ENCODE measurements at places on chromosomes 2 and 18.

GRCh38 chr2:41967476-41968181, 80.2 kb upstream of the PKDCC start:
- no peak for DNase-seq

- no peak for DNase-seq
Measured at GRCh38 chr2:85847051-85847588, 41.7 kb downstream of the ST3GAL5 start.

DNA sequence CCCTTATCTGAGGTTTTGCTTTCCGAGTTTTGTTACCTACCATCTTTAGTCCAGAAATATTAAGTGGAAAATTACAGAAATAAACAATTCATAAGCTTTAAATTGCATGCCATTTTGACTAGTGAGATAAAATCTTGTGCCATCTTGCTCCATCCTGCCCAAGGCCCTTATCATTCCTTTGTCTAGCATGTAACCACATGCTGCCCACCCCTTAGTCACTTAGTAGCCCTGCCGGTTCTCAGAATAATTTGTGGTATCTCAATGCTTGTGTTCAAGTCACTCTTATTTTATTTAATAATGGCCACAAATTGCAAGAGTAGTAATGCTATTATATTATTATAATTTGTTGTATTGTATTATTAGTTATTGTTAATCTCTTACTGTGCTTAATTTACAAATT, 36.8 kb upstream of the VPS54 start:
- DNase-seq = no peak

DNA sequence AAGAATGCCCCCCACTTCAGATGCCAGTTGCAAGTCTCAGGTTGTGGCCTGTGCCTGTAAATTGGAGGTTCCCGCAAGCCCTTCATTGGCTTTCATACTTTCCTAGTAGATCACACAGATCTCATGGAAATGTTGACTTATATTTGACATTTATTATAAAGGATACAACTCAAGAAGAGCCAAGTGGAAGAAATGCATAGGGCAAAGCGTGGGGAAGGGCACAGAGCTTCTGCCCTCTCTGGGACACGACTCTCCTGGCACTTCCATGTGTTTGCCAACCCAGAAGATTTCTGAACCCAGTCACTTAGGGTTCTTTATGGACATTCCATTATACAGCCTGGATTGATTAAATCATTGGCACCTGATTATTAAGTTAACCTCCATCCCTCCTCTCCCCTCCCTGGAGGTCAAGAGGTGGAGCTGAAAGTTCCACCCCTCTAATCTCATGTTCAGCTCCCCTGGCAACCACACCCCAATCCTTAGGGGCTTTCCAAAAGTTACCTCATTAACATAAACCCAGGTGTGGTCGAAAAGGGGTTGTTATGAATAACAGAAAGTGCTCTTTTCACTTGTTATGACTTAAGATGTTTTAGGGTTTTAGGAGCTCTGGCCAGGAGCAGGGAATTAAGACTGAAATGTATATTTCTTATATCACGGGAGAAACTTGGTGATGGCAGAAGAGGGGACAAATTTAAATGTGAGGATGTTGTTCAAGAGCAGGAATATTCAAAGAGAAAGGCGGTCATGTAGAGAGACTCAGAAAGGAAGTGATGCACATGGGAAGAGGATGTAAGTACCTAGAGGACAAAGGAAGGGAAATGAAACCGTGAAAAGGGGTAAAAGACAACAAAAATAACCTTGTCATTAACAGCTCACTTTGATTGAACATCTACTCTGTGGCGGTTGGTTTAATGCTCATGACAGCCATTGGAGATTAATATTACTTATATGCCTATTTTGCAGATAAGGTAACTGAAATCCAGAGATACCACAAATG, 31.8 kb downstream of the SP100 start:
- no peak for DNase-seq

GRCh38 chr18:35481960-35482366, 15.8 kb downstream of the INO80C start:
- no peak for DNase-seq

GRCh38 chr2:45008296-45009129, 739 bp downstream of the SIX2 start:
- peak; percentile 48 for DNase-seq

DNA sequence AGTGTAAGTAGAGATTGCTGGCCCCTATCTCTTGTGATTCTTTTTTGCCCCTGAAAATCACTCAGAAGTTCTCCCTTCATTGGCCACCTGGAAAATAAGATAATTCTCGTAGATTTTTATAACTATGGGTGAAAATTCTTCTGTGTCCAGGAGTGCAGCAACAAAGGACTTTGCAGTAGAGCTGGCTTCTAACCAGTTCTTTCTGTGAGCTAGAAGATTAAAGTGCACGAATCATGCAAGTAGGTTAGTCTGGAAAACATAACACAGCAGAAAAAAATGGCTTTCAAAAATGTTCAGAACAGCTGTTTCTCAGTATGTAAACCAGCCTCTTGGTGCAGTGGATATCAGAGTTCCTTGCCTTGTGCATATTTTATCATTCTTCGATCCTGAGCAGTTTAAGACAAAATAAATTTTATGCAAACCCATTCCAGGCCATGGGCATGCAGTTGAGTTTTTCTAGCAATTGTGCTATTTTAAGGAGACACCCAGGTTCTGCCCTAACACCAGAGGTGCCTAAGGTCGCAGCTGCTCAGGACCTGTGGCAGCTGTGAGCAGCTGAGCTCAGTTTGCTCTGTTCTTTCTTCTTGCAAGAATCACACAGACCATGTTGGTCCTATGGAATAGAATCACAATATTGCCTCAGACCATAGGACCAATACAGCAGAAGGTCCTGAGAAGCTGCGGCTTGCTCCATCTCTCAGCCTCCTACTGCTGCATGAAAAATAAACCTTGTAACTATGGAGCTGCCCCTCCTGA, 80.9 kb upstream of the BCL2L11 start:
- no peak for DNase-seq

GRCh38 chr2:128510701-128511397, 192.2 kb upstream of the HS6ST1 start:
- no peak for DNase-seq

DNA sequence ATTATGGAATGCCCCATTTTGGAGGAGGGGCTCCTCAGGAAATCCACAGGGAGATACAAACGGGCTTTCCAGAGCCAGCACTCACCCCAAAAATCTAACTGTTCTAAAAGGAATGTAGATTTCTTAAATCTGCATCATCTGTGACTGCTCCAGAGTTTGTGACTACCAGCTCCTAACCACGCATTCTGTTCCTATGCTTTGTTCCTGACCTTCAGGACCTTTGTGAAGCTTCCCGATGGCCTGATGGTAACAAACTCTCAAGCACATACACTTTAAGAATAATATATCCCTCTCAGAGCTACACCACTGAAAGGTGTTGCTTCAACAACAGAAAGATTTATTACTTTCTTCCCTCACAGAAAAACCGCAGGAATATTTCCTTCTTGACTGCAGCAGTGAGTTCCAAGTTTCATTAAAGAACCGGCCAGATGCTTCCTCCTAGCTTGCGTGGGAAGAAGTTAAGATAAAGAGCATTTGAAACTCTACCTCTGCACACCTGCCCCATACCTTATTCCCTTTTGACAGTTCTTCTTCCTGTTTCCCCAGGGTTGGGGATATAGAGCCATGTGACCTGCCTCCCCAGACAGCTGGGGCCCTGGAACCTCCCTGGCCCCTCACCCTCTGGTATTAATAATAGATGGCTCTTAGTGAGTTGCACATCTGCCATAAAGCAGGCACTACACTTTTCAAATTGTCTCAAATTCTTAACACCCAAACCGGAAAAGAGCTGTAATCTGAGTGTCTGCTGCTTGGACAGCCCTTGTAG, 40.2 kb upstream of the EML4 start:
- DNase-seq = no peak

GRCh38 chr18:59454909-59455727, 96.1 kb upstream of the LMAN1 start:
- DNase-seq = no peak

DNA sequence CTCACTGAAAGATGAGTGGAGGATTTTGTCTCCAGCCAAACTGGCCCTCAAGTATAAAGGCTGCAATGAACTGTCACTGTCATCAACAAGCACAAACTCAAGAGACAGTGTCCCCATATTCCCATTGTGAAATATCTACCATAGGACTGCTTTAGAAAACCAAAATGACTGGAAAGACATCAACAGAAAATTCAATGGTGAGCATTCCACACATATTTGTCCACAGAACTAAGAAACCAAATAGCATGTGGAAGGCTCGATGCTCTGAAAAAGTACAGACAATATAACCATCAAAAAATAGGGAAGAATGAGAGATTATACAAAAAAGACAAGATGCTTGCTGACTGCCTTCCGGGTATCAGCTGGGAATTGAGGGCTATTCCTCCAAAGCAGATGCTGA, 37.6 kb downstream of the TGFBRAP1 start:
- DNase-seq = no peak

- DNase-seq = no peak
Measured at GRCh38 chr2:3146772-3147650, 230.6 kb downstream of the EIPR1 start.

GRCh38 chr2:232076736-232077135, 115.2 kb downstream of the DIS3L2 start:
- no peak for DNase-seq

GRCh38 chr2:159484532-159484931, 131.8 kb downstream of the BAZ2B start:
- DNase-seq = no peak

GRCh38 chr2:240458044-240458899, 22.8 kb downstream of the GPC1 start:
- DNase-seq = no peak

GRCh38 chr2:60352491-60353405, 200.7 kb downstream of the BCL11A start:
- DNase-seq = no peak

DNA sequence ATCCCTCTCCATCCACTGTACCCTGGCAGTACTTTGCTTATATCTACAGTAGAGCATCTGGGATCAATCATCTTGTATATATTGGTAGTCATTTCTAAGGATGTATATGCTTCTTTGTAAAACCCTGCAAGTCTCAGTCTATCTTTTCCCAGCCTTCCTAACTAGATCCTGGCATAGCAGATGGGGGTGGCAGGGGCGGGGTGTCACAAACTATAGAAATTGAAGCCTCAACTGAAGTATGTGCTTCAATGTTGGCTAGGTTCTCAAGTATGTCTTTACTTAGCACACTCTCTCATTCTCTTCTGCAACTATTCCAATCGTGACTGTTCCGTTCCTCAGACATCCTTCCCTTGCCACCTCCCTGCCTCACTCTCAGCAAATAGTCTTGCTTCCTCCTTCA, 30.1 kb upstream of the AGPS start:
- DNase-seq = no peak
